ENCODE measurements at places on chromosomes 13 and 19.
A peak's percentile ranks its signal among the peaks of the same experiment; 100 is the strongest.

GRCh38 chr13:94389604-94390351 lies 89.7 kb downstream of the DCT start:
- DNase-seq, result no peak

DNA sequence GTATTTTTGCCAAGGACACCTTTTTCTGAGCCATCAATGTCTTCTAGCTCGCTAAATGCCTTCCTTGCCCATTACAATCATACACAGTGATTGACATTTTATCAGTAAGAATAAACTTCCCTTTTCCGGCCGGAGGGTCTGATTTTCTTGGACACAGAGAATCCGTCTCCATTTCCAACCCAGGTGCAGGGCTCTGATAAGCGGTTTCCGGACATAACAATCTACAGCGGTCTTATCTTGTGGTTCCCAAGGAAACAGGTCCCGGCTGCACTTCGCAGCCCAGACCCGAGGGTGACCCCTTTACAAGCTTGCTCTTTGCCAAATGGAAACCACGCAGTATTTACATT lies 5.1 kb upstream of the ZNF77 start:
- peak; percentile 4 for DNase-seq

- DNase-seq, result peak; percentile 3
These were observed 75.3 kb upstream of the SCEL start for GRCh38 chr13:77460195-77460594.

- peak; percentile 88 for DNase-seq
These were observed at the start of gene DHDH for GRCh38 chr19:48933382-48933932. Gene DHDH, plus strand, starts transcription at chr19:48933699. Its CDS starts 23 bp downstream, at chr19:48933722.

- DNase-seq, result no peak
These were observed 3.4 kb downstream of the NOTCH3 start for GRCh38 chr19:15197275-15197941.

- no peak for DNase-seq
These were observed 40.7 kb upstream of the PNMA8B start for GRCh38 chr19:46536391-46536790.

DNA sequence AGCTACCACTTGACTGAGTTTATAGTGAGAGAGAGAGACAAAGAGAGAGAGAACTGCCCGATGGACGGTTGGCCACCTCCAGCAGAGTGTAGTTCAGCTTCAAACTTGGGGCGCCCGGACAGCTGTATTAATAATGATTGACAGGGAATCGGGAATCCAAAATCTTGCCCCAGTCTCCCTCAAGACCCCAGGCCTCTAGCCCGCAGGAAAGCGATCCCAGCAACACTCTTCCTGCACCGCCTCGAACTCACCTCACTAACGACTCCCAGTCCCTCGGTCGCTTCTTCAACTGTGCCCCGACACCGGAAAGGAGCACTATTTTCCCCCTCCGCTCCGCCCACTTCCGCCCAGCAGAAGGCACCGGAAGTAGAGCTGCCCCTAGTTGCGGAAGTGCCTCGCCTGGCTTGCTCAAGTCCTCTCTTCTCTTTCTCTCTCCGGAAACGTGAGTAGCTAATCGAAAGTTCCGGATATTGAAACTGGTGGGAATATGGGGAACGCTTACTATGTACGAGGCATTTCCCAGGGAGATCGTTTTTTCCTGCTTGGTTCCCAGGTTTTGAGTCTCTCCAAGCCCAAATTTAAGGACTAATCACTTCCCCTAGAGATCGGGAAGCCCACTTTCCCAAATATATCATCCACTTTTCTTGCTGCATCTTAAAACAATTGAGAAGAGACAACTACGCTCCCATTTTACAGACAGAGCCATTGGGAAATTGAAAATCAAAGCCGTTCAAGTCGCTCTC lies at the start of gene NOSIP:
Gene NOSIP (minus strand): TSS at position 293 of the 743 bp plus-strand sequence. CDS start 19,865 bp downstream, outside the sequence.
- peak; percentile 97 for DNase-seq

- peak; percentile 61 for DNase-seq
These were observed 15.3 kb downstream of the TNFSF14 start for GRCh38 chr19:6654347-6655310.

DNA sequence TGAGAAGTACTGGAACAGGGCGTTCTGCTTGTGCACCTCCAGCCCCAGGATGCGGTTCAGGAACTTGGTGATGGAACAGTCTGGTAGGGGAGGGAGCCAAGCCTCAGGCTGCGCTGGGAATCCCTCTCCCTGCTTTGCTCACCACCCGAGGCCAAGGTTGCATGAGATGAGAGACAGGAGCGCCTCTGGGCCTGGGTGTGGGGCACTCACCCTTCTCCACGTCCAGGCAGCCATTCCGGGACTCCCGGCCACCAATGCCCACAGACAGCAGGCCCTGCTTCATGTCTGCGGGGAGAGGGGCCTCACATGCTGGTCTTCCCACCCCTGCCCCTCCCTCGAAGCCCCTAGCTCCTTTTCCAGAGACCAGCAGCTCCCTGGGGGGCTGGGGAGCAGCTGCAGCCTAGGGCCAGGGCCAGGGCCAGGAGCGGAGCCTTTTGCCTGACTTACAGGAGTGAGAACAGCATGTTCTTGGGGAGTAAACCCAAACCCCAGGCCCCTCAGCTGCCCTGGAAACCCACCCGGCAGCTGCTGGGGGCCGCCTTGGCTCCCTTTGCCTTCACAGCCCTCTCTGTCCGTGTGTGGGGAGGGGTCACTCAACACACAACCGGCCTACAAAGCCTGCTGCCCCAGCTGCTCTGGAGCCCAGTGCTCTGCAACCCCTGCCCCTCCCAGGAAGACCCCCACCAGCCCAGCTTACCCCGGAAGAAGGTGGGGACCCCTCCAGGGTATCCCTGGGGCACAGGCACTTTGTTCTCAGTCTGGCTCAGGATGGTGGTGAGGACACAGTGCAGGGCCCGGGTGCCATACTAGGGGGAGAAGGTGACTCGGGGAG lies 7.2 kb downstream of the GPX4 start:
- DNase-seq, result no peak

- no peak for DNase-seq
These were observed 6.7 kb upstream of the MRPL4 start for GRCh38 chr19:10245189-10245939.

GRCh38 chr13:24215126-24215525 lies 54.6 kb downstream of the SPATA13 start:
- DNase-seq, result no peak

- no peak for DNase-seq
These were observed 175.0 kb downstream of the STK24 start for GRCh38 chr13:98401934-98402333.

- DNase-seq, result peak; percentile 40
These were observed 19.6 kb upstream of the B3GNT3 start for GRCh38 chr19:17775245-17775927.
